ENCODE measurements at places on chromosomes 4 and X. TPM values are rescaled to one million over a fixed set of nuclear protein-coding genes. Genes with fewer than 3 reads are reported as not detected.

Gene UNC5C
- total RNA-seq, result 0.64 TPM

Gene FGG
- 5.7 TPM for total RNA-seq

- peak; percentile 74 for DNase-seq
Observed at GRCh38 chrX:10102046-10102704, 54.6 kb upstream of the CLCN4 start.

DNA sequence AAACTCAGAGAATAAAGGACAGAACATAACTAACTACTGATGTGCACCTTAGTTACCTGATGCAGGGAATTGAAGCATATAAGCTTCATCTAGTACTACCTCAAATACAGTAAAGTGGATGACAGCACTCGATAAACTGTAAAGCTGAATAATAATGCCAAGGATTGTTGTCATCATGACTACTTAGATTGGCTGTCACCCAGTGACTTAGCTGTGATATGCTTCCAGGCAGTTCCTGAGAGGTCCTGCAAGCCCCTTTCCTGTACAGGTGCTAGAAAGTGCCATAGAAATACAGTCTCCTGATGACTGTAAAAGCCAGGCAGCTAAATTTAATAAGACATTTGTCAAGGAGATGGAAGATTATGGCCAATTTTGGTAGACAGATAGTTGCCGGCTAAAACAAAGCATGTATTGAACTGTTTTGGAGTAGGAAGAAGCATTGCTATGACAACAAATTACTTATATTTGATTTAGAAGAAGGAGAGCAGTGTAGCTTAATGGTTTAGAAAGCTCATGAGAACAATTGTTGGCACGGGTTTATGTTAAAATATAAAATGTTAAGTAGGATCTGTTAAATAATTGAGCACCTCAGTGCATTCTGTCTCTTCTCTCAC is 29.7 kb downstream of the TMEM164 start:
- no peak for DNase-seq

DNA sequence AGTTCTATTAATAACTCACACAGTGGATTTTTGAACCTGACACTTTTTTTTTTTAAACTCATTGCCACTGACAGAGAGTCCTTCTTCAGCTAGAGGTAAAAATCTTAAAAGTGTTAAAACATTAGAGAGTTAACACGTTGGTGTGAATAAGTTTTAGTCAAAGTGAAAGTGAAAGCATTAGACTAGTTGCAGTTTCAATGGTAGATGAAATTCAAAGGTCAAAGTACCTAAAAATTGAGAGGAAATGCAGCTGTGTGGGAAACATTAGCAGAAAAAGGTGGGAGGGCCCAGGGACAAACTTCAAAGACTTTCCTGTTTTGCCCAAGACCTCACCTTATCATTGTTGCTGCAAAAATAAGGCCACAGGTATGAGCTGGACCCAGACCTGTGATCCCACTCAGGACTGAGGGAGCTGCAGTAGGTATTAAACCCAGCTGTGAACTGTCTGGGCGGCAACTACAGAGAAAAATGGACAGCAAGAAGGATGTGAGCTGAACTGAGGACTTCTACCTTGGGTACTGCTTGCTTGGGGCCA is 17.6 kb upstream of the GABRA4 start:
- no peak for DNase-seq

DNA sequence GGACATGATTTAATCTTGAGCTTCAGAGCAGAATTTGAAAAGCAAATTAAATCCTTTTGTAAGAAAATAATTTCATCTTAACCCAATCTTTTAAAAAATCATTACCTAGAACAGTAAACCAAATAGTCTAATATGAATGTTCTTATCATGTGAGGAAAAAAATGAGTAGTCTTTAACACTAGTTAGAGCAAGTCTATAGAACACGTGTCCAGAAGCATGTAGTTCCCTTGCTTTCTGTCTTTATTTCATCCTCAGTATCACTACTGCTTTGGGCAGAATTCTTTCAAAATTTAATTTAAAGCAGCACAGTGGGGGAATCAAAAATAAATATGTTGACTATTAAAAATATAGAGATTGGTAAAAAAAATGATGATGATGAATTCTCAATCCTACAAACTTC is 2.1 kb downstream of the RBM47 start:
- no peak for DNase-seq

GRCh38 chr4:145935253-145936141 is 3.1 kb downstream of the ZNF827 start:
- no peak for DNase-seq

Data from pancreas (tissue), 10 donors.